ENCODE measurements at places on chromosomes 7 and 10.

DNA sequence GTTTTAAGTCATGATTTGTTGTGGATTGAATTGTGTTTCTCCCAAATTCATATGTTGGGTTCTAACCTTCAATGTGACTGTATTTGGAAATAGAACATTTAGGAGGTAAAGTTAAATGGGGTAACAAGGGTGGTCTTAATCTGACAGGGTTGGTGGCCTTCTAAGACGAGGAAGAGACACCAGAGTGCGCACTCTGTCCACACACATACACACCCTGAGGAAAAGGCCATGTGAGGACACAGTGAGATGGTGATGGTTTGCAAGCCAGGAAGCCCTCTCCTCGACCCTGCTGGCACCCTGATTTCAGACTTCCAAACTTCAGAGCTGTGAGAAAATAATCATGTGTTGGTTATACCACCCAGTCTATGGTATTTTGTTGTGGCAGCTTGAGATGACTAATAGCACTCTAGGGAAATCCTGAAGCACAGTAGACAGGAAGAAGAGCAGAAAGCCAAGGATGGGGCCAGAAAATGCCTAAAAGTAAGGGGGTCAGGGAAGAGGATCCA is 28.0 kb upstream of the SEM1 start:
- DNase-seq = no peak

DNA sequence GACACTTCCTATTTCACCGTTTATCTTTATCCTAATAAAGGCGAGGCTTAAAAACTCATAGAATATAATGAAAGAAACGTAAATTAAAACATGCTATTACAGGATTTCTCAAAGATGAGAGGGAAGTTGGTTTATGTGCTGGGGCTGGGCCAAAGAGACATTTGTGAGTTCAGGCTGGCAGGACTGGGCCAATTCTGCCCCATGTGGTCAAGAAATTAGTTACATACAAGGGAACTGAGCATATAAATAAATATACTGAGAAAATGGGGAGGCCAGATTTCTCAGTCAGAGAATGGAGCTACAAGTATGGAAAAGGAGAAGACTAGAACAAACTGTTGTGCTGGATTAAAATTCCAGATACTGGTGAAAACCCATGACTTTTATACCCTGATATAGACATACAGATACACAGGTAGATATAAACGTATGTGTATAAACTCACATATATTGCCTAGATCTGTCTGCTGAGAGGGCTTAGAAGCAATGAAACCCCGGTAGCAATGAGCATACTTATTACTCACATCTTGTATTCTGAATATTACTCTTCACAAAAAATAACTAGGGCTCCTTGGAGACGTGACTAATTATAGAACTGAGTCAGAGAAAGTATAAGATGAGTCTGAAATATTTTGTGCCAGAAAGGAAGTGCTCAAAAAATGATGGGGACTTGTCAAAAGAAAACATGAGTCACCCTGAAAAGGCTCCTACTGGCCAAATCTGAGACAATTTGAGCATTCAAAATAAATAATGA is 155.7 kb upstream of the FGFR2 start:
- DNase-seq = no peak

DNA sequence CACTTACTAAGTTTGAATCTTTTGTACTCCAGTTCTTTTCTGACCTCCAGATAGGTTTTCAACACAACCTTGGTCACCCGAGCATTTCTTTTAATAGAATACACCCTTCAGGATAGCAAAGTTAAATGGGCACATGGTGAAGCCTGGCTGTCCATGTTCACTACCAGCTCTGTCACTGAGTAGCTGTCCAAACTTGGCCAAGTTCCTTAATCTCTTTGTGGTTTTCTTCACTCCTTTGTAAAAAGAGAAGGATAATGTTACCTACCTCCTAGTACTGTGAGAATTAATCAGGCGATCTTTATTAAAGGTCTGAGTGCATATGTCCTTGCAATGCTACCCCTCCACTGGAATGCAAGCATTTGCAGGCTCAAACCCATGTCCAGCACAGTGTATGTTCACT is 128.1 kb upstream of the PTPRZ1 start:
- no peak for DNase-seq

GRCh38 chr10:114995468-114996247 is 57.7 kb downstream of the TRUB1 start:
- DNase-seq = no peak

DNA sequence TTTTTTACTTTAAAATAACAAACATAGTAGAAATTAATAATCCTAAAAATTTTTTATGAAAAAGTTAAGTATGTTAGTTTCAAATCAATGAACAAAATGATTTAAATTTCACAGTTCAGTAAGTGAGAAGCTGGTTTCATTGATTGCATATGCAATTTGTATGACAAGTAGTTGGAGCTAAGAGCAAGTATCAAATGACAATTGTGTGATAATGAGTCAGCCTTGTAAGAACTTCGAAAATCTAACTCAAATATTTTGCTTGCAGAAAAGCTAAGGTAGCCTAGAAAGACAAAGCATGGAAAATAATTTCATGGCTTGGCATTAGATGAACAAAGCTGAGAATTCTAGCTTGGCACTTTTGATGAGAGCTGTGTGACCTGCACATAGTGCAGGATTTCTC is 111.5 kb downstream of the HDAC9 start:
- DNase-seq = no peak

- DNase-seq = no peak
Observed at GRCh38 chr10:128390596-128390995, 264.4 kb upstream of the MKI67 start.

DNA sequence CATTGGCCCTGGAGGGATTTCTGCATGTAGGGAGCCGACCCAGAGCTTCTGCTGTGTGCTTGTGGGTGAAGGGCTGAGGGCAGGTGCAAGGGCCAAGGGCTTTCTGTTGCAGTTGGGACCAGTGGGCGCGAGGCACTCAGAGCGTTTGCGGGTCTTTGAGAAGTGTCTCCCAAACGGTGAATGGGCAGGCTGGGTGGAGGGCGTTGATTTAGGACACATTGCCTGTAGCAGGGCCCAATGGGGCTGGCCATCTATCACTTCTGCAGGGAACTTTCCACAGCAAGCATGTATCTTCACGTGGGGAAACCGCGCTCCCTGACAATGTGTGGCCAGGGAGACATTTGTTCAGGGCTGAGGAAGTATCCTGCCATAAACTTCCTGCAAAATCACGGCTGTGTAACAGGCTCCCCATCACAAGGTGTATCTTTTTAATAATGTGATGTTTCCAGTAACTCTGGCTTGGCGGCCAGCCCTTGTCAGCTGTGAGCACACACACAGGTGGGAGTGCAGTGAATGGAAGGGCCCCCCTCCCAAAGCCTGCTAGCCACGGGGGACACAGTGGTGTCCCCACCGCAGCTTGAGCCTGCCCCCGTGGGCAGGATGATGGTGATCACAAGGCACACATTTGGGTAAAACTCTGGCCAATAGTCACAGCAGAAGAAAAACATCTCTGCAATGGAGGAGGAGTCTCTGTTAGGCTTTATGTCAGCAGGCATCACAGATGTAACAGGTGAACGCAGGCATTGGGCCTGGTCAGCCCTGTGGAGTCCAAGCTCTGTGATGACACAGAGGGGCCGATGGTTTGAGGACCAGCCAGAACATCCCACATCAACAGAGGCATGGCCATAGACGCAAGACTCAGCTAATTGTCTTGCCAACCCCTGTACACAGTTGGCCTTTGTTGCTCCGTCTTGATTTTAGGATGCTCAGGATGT is 84.3 kb downstream of the GLRX3 start:
- DNase-seq = no peak

DNA sequence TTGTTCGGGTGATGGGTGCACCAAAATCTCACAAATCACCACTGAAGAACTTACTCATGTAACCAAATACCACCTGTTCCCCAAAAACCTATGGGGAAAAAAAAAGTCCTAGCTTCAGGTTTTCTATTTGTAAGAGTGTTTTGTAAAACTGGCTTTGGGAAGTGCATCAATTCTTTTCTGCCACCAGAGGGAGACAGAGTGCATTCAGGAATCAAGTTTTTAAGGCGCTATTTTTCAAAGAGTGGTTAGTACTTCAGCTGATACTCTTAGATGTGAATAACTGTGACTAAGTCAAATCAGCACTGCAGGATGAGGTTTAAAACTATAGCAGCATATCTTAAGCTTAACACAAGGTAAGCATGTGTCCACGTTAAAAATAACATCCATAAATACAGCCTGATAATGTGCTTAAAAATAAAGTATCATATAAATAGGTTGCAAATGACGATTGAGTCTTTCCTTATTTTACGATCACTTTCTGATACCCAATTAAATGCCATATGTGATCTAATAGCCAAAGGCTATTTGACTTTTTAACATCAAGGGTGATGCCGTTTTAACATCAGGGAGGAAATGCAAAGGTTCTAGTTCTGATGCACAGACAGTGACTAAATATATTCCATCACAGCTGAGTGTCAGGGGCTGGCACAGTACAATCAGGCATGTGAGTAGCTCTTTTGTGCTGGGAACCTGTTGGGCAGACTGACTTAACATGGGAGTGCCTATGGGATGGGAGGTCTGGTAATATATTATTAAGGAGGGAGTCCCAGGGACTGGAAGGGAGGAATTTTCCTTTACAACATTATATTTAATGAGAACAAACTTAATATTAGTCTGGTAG is 10.6 kb upstream of the LYZL2 start:
- peak; percentile 44 for DNase-seq

DNA sequence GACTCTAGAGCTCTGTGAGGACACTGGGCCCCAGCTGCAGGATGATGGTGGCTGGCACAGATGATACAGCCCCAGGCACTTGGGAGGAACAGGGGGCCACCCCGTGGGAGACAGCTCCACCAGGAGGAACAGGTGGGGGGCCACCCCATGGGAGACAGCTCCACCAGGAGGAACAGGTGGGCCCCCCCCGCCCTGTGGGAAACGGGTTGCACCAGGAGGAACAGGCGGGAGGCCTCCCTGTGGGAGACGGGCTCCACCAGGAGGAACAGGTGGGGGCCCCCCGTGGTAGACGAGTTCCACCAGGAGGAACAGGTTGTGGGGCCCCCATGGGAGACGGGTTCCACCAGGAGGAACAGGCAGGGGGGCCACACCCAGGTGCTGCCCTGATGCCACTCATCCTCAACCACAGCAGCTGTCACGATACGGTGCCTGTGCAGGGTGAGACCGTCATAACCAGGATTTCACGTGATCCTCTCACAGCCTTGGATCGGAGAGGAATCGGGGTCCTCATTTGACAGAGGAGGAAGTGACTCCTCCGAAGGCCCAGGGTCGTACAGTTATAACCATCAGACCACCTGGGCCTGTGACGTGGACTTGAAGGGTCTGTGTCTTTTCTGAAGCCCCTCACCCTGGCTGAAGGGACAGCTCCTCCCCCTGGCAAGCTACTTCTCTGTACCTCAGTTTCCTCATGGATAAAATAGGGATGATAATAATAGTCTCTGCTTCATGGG is 49.2 kb upstream of the NANOS1 start:
- DNase-seq = no peak

DNA sequence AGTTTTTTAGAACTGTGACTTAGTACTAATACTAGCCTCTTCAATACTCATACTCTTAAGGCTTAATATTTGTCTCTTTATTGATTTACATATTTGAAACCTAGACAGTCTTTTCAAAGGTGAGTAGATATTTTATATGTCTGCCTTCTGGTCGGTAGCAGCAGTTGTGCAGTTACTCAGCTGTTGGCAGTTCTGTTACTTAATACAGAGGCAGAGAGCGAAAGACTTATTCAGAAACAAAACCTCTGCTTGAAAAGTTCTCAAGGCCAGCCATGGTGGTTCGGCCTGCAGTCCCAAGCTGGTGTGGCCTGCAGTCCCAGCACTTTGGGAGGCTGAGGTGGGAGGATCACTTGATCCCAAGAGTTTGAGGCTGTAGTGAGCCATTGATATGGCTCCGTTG is 84.2 kb downstream of the AUTS2 start:
- no peak for DNase-seq

DNA sequence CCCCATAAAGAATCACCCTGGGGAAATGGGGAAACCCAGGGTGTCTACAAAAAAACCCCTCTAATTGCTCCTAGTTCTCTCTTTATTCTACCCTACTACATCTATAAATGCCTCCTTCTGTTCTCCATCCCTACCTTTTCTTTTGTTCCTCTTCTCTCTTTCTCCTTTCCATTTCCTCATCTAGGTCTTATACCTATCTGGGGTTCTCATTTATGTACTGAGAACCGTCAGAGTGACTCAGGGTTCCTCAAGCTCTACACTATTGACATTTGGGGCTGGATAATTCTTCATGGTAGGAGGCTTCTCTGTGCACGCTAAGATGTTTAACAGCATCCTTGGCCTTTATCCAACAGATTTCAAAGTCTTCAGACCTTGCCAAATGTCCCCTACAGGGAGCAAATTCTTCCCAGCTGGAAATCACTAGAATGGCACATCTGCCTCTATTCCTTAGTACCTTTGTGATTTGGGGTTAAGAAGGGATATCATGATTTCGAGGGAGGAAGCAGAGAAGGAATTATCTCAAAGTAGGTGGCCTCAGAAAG is 137.4 kb upstream of the PTN start:
- DNase-seq = no peak

GRCh38 chr7:7761974-7762779 is 43.8 kb upstream of the RPA3 start:
- peak; percentile 52 for DNase-seq

DNA sequence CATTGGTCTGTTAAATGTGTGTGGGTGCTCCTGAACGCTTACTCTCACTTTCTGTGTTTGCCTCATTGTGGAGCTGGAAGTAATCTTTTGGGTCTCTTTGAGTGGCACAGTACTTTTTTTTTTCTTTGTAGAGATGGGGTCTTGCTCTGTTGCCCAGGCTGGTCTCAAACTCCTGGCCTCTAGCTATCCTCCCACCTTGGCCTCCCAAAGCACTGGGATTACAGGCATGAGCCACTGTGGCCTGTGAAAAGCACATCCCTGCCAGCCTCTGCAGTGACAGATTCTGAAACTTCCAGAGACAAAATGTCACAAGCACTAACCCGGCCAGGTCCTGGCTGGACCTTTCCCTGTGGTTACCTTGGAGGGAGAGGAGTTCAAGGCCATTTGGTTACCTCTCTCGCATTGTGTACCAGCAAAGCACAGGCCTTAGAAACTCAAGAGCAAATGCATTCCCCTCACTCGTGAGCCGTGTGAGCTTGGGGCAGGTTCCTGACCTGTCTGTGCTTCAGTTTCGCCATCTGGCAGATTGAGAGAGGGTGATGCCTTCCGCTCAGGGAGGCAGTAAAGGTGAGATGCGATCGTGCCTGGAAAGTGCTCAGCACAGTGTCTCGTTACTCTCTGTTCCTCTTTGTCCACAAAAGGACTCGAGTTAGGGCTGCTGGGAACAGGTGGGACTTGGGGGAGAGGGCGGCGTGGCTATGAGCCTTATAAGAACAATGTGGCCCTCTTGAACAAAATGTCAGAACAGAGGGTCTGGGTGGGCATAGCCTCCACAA is 72.6 kb upstream of the SEPHS1 start:
- no peak for DNase-seq

DNA sequence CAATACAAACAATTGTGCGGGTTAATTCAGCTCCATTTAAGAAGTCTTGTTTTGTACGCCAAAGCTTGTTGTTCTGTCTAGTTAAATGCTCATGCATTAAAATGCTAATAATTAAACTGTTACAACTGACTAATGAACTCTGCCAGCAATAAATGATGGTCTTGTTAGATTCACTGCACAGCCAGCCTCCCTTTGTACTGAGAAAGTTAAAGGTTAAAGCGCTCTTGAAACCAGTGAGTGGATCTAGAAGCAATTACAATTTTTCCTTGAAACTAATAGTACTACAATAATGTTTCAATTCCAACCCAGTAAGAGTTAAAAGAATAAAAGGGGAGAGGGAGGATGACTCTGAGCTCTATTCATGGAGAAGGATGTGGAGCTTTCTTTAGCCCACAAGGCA is 233.0 kb downstream of the EMX2 start:
- no peak for DNase-seq

- no peak for DNase-seq
Observed at GRCh38 chr7:74519395-74519794, 65.7 kb downstream of the GTF2IRD1 start.
